ENCODE measurements at places on chromosomes 16 and 17.

GRCh38 chr17:19720210-19720475 is 3.8 kb upstream of the SLC47A2 start:
- DNase-seq: no peak

DNA sequence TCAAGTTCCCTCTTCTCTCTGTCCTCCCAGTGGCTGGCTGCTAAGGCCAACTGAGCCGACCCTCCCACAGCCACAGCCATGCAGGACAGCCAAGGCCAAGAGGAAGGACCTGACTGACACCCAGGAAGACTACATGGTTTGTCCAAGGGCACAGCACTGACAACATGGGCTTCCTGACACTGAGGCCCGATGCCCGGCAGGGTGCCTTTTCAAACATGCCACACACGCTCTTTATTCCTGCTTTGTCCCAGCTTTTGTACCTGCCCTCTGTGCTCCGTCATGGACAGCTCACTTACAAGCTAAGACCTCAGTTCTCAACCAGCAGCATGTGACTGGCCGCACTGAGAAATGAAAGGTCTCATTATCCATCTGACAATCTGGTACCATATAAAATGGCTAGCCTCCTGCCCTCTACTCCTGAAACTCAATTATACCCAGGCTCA is 45.8 kb downstream of the TEX2 start:
- DNase-seq: no peak

- no peak for DNase-seq
These were observed 7.6 kb downstream of the CBFA2T3 start for GRCh38 chr16:88969361-88969831.

GRCh38 chr17:17345294-17345597 is 42.1 kb downstream of the NT5M start:
- DNase-seq: no peak

DNA sequence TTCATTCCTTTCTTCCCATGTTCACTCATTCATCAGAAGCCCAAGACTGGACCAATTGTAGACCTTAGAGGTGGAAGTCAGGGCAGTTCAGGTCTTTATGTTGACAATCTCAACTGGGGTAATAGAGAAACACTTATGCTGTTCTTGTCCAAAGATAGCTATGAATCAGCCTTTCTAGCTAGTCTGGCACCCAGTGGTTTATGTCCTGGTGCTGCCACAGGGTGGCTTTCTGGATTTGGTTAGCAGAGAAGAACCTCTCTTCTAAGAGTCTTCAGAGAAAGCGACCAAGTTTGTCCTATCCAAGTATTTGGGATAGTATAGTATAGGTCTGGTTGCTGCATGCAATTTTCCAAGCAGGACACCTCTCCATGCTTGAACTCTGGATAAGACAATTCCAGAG is 83.3 kb downstream of the NOG start:
- DNase-seq: peak; percentile 50

DNA sequence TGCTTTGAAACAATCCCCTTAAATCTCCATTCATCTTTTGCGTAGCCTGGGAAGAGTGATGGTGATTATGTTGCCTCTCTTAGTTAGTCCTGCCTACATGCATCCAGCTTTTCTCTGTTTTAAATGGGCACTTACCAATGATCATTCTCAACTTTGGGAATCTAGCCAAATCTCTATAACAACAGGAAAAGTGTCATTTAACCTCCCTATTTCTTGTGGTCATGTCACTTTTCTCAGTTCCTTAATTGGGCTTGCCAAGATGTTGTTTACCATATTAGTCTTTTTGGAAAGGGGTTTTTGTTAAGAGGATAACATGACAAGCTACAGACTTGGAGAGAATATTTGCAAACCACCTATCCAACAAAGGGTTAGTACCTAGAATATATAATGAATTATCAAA is 15.6 kb upstream of the CLEC10A start:
- DNase-seq: no peak

- DNase-seq: no peak
These were observed 8.8 kb downstream of the QPRT start for GRCh38 chr16:29687755-29688154.

DNA sequence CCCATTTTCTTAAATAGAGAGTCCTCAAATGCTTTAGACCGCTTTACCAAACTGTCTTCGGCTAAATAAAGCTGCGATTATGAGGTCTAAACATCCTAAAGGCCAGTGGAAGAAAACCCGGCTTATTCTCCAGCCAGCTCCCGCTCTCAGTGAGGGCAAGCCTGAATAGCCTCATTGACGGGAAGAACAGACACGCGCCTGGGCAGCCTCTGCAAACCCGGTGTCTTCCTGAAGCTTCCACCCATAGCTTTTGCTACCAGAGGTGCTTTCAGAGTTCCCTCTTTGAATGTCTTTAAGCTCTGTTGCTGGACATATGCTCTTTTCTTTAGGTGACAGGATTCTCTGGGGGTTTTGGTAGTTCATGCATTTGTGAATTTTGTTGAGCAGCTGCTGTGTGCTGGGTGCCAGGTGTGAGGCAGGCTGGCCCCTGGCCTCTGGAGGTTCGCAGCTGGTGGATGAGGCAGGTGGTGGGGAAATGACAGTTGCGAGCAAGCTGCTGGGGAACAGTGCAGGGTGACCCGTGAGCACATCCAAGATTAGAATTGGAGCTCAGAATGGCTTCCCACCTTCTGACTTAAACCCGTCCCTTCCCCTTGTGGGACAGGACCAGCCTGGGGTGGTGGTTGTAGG is 44.7 kb downstream of the CRISPLD2 start:
- DNase-seq: no peak

Measured in AG08395 (cell line).